ENCODE measurements at places on chromosomes 5 and 9.
A peak's percentile ranks its signal among the peaks of the same experiment; 100 is the strongest.

DNA sequence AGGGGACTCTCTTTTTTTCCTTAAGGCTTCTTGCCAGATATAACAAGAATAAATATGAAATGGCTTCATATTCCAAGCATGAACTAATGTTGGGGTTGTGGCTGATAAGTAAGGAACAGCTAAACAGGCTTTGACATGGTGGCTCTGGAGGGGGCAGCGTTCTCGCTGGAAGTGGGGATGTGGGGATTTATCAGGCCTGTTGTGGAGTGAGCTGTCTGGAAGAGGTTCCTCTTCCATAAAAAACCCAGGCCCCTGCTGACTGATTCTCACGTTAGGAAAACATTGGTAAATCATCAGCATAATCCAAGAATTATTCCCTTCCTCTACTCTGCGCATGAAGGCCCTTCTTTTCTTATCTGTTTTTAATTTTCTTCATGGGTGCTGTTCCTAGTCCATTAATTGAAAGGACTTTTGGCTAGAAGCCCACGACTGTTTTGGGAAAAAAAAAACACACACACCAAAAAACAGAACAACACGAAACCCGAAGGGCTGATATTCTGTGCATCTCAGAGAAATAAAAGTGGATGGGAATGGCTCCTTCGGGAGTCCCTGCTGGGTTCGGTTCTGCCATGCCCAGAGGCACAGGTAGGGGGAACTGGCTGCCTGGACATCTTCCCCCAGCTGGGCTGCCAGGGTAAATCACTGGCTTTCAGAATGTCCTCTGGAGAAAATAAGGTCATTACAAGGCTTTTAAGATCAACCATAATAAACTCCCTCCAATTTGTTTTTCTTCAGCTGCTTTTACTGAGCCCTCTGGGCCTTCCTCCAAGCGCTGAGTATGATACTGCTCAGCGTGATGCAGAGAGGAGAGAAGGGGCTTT lies 297.0 kb downstream of the SLIT3 start:
- peak; percentile 25 for ATAC-seq

DNA sequence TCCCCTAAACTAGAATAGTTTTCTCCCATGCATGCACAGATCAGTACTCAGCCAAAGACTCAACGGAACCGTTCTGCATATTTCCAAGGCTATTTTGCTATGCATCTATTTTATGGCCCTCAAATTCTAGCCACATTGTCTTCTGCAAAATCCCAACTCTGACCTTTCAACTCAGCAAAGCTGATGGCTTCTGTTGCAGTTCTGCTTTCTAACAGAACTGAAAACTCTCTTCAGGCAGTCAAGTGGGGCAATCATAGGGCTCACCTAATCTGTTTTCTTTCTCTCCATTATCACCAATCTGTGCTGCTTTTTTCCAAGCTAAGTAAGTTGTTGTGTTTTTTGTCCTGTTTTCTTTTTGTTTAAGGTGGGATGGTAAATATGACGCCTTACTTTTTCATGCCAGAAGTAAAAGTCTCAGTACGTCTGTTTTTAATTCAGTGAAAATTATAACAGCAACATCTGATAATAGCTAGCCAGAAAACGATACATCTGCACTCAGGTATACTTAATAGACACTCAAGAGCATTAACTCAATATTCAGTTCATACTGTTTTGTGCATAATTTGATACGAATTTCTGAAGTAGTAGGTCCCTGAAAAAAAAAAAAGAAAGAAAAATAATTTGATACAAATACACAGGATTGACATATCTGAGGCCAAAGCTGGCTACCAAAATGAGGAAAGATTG lies 454.3 kb downstream of the TLE1 start:
- no peak for ATAC-seq

GRCh38 chr9:4967523-4967922 lies 17.5 kb upstream of the JAK2 start:
- ATAC-seq = no peak

DNA sequence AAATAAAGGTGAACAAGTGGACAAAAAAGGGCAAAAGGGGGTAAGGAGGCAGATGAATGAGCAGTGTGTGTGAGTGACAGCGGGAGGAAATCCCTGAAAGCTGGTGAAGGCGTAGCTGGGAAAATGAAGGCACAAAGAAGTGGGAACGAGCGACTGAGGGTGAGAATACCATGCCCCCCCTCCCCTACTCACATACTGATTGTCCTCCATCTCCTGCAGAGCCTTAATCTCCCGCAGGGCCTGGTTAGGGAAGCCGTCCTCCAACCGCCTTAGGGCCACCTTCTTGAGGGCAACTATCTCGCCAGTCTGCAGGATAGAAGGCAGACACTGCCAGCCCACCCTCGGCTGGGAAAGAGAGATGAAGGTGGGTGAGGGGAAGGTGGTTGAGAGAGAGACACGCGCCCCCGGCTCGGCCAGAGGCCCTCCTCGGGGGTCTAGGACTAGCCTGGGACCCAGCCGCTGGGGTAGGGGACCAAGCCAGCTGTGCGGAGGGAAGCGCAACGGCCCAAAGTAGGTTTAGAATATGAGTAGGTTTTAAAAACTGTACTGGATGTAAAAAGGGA lies 522 bp downstream of the CDK20 start:
- no peak for ATAC-seq

- peak; percentile 29 for ATAC-seq
Measured at GRCh38 chr5:103894882-103895281, 332.3 kb upstream of the NUDT12 start.

- ATAC-seq = no peak
Measured at GRCh38 chr9:19466280-19466639, 57.5 kb downstream of the ACER2 start.

GRCh38 chr9:72909428-72909827 lies 43.4 kb downstream of the ALDH1A1 start:
- ATAC-seq = no peak

DNA sequence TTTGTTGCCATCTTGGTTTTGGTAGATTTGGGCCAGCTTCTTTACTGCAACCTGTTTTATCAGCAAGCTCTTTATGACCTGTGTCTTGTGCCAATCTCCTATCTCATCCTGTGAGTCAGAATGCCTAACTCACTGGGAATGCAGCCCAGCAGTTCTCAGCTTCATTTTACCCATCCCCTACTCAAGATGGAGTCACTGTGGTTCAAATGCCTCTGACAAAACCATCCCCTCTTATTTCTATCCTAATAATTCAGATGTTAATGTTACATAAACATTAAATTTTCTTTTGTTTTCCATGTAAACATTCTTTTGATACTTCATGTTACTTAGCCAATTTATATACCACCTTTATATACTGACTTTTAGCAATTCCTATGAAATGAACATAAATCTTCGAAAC lies 746.3 kb downstream of the CDH18 start:
- ATAC-seq = peak; percentile 11

GRCh38 chr5:136033234-136033633 lies 4.4 kb downstream of the TGFBI start:
- ATAC-seq = peak; percentile 36

- ATAC-seq = no peak
Measured at GRCh38 chr9:100167176-100167575, 68.1 kb downstream of the INVS start.

DNA sequence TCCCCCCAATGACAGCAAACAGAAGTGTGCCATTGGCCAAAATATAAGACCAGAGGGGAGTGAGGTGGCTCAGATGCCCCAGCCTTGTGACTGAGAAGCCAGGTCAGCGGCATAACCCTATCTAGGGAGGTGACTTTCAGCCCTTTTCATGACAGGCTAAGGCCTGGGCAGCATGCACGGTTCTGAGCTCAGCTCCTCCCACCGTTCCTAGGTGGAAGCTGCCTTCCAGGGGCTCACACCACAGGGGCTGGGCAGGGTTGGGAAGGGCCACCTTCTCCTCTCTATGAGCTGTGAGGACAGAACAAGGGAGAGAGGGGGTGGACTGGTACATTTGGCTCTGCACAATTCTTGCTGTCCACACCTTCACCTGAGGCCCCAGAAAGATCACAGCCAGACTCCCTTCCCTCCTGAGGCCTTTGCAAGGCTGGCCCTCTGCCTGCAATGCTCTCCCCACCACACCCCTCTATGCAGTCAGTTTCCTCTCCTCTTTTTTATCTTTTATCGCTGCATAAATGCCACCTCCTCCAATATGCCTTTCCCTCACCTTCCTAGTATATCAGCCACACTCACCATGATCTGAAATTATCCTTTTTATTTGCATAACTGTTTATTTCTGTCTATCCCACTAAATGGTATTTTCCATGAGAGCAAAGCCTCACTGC lies 5.1 kb upstream of the EGR1 start:
- no peak for ATAC-seq

DNA sequence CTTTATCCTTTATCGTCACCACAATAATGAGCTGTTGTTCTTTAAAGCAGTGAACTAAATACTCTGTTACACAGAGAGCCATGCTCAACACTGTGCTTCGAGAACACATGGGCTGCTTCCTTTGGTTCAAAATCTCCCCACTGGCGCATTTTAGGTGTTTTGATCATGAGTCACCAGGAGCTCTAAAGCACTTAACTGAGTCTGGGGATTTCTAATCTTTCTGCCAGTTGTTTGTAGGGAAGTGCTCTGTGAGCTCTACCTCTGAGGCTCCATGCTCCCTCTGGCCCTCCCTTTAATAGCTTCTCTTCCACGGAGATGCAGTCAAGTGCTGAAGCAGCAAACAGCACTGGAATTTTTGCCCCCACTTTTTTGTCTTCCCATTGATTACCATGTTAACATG lies 17.0 kb downstream of the ERAP2 start:
- ATAC-seq = no peak

DNA sequence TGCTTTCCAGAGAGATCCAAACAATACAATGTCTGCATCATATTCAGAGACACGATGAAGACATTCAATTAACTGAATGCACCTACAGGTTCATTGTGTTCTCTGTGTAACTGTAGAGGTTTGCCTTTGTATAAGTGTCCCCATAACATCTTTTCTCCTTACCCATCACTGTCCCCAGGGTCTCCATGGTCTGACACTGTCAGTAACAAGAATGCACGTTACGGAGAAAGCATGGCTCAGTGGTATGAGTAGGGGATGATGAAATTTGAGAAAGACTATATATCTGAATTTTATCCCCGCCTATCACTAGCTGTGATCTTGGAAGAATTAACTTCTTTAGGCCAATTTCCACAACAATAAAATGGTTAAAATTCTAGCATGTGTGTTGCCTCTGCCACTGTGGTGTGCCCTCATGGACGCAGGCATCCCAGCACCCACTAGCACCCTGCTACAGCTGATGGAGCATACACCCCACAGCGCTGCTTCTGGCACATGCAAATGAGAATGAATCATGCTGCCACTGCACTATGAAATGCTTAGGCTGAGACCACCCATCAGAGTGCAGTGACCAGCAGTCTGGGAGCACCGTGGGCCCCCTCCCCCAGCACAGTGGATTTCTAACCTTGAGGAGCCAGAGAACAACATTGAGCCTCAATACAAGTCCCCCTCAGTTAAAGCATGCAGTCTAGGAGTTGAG lies 54.3 kb downstream of the RGMB start:
- ATAC-seq = peak; percentile 94

DNA sequence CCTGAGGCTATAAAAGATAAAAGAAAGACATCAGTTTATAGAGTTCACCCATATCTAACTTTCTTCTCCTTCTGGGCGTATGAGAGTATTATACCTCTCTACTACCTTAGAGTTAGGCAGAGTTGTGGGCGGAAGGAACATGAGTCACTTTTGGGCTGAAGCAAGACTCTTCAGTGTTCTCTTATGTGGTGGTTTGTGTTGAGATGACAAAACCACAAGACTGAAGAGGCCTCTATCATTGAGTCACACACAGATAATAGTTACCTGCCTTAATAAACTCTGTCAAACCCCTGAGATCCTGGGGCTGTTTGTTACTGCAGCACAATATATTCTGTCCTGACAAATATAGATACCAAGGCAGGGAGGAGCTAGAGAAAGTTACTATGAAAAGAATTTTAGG lies 184.2 kb downstream of the EFNA5 start:
- ATAC-seq = peak; percentile 26

GRCh38 chr9:16002816-16003215 lies 450.0 kb downstream of the CCDC171 start:
- ATAC-seq = no peak

DNA sequence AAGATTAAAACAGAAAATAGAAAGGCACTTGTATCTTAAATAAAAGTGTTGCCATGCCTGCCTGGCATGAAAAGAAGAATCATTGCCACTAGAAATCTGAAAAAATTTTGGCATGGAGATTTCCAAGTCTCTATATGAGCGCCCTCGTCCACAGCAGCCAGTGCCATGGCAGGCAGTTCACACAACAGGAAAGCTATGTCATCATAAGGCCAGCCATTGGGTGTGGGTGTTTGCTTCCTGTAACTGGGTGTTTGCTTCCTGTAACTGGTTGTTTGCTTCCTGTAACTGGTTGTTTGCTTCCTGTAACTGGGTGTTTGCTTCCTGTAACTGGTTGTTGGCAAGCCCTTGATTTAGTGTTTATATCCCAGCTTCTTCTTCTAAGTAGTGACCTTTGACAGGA lies 446.7 kb downstream of the IRX1 start:
- ATAC-seq = no peak

DNA sequence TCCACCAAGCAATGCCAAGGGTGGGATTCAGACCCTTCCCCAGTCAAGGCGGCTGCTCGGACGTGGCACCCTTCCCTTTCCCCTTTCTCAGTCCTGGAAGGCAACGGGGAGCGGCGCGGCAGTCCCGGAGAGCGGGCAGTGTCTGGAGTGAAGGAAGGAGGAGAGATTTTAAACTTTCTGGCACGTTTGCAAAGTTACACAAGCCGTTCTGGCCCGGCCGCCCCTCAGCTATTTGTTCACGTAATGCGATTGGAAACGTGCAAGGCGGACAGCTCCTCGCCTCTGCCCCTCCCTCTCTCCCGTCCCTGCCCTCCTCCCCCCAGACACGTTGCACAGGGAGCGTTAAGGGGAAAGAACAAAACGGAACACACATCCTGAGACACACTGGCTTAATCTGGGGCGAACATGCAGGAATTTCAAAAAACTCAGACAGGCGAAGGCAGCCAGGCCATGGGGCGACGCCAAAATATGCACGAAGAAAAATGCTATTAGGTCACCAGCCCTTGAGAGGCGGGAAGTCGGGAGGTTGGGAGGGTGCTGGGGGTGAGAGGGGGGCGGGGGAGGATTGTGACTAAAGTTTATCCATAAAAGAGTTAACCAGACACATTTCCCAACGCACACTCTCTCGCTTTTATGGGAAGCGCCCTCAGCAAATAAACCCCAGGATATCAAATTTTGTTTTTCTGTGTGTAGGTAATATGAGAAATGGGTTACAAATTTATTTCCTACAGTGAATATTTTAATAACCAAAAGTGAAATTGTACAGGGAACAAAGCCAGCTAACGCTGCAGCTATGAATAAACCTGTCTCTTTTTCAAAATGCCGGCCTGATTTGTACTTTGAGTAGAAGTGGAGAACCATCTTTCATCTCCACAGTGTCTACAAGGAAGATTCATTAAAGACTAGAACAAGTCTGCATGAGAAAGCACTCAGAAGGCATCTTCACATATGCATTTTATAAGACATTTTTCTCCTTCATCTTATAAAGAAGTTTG lies at the start of gene LOX:
Gene LOX (minus strand): TSS at position 144 of the 995 bp plus-strand sequence. CDS start 274 bp downstream, outside the sequence.
- ATAC-seq = peak; percentile 75

- no peak for ATAC-seq
Measured at GRCh38 chr5:62575066-62575465, 3.6 kb upstream of the LRRC70 start.

DNA sequence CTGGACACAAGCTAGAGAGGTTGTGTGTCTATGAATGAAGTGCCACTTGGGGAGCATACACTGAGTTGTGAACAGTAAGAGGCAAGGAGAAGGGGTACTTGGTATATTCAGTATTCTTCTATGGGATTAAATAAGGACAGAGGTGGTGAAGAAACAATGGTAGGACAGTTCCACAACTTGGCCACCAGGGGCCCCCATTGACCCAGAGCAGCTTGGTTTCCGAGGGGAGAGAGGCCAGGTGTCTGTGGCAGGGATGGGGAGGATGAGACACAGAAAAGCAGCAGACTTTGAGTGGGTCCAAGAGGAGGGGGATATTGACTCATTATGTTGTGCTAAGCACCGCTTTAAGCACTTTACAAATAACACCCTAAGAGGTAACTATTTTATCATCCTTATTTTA lies 220.6 kb downstream of the MELK start:
- no peak for ATAC-seq

Data from motor neuron (in vitro differentiated cells).